ENCODE measurements at places on chromosomes 5 and 9. TPM values are rescaled to one million over a fixed set of nuclear protein-coding genes. Genes with fewer than 3 reads are reported as not detected.

GRCh38 chr9:126851286-126851880 is 9.1 kb upstream of the ZBTB34 start:
- DNase-seq: no peak

GRCh38 chr5:58543723-58544122 is 39.2 kb upstream of the RAB3C start:
- DNase-seq: no peak

DNA sequence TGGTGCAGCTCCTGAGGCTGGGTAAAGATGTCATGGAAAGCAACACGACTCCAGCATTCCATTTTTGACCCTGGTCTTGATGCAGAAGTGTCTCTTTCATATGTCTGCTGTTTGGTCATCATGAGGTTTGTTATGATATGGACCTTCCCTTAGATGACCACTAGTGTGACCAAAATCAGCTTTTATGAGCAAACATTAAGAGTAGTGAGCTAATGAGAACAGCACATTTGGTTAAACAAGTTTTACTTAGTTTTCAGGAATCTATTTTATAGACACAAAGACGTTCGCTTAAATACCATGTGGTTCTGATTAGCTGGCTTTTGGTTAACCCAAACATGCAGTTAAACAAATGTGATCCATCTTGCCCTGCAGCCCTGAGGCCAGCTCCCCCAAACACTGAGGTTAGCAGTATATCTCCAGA is 56.7 kb upstream of the ACTBL2 start:
- no peak for DNase-seq

DNA sequence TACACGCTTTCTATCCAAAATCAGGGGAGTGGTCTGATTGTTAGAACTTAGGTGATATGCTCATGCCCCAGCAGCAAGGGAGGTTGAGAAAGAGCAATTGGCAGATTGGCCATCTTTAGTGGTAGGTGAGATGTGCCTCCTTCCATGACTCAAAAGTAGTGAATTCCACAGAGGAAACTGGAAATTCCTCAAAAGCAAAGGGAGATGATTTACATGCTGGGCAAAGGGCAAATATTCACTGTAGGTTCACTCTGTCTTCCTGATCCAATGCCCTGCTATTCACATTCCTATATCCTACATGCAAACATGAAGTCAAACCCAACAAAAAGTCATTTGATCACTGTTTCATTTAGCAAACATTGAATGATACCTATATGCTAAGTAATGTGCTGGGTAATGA is 130.1 kb upstream of the ZNF608 start:
- DNase-seq: no peak

CCDC171 gene
- polyA plus RNA-seq: 3.3 TPM

DNA sequence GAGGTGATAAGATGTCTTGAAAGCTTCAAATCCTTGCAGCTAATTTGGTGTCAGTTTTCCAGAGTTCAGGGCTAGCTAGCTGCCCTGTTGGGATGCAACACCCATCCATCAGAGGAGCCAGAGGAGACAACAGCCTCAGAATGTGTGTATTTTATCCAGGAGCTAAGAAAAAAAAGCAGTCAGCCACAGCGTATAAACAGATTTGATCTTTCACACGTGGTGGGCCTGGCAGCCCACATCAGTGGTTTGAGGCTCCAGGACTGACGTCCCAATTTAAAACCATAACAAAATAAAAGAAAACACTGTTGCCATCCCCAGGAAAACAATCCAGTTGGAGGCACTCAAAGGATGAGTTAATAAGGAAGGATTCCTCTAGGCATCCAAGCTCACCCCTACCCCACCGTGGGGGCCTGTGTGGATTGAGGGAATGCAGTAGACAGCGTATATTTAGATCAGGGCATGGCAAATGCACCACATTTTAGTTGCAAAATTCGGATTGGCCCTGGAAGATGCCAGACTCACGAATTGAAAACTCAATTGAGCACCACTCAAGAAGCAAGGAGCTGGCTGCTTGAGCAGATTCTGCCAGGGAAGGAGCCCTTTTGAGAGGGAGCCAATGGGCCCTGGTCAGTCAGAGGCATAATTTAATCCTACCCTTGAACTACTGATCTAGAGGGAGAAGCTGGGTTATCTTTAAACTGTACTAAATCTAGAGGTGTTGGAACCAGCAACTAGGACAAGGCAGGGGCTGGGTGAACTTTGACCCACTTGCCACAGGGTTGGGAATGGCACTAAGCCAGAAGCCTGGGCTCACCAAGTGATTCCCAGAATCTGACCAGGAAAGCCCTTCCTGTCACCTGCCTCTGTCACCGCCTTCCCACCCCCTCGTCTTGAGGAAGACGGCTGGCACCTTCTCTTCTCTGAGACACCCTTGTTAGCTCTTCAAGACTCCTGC is 17.5 kb downstream of the ADRA1B start:
- DNase-seq: no peak

All from spinal cord (tissue), 10 donors.